Astrocyte of the cerebellum (primary cell): ENCODE measurements at places on chromosomes 12 and 14.

DNA sequence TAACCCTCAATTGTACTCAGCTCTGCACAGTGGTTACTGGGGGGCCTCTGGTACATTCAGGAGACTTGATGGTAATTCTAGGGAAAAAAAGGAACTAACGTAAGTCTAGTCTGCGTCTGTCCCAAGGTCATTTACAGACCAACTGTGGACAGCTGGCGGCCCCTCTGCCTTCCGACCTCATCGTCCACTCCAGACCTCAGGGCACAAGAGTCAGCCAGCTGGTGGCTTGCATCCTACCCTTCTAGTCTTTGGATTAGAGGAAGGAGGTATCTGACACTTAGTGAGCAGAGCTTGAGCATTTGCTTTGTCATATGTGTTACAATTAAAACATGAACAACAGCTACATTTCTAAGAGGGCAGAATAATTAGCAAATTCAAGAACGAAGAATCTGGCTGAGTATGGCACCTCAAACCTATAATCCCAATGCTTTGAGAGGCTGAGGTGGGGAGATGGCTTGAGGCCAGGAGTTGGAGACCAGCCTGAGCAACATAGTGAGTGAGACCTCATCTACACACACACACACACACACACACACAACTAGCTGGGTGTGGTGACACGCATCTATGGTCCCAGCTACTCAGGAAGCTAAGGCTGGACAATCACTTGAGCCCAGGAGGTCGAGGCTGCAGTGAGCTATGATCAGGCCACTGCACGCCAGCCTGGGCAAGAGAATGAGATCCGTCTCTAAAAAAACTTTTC, 36.5 kb downstream of the SSH1 start:
- DNase-seq, result no peak

GRCh38 chr14:75426332-75427125, 1.3 kb upstream of the JDP2 start:
- DNase-seq, result no peak

GRCh38 chr12:101685092-101685491, 12.3 kb upstream of the CHPT1 start:
- no peak for DNase-seq

GRCh38 chr12:22812531-22812930, 187.6 kb downstream of the ETNK1 start:
- no peak for DNase-seq

GRCh38 chr14:105841022-105842009, 314.9 kb downstream of the TMEM121 start:
- no peak for DNase-seq

DNA sequence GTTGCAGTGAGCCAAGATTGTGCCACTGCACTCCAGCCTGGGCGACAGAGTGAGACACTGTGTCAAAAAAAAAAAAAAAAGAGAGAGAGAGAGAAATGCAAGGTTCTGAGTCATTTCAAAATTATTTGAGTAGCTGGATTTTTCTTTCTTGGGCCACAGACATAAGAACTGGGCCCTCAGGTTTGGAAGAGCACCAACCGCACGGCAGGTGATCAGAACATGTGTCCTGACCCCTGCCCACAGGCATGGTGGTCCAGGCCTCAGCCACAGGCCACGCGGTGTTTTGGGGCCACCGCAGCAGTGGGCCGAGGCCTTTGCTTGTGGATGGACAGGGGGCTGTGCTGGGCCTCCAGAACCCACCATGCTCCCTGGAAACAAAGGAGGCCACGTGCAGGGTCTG, 126.7 kb downstream of the CALM1 start:
- DNase-seq, result peak; percentile 70

DNA sequence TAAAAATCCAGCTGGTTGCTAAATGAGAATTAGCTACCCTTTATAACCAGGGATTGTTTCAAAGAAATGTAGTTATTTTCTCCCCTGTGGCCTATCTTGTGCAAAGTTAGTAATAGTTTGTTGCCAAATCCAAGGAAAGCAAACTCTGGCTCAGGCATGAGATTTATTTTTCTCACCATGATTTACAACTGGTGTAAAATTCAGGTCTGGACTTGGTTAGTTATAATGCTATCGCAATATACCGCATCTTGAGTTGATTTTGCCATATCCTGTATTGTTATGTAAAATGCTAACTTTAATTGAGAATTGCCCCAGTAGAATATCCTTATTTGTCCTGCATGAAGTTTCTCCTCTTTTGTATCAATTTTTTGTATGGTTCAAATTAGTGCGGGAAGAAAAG, 135.5 kb downstream of the CRADD start:
- no peak for DNase-seq

- DNase-seq, result no peak
Observed at GRCh38 chr14:30883508-30884294, 9.3 kb downstream of the COCH start.

GRCh38 chr12:86148612-86149011, 107.6 kb downstream of the MGAT4C start:
- DNase-seq, result no peak

- no peak for DNase-seq
Observed at GRCh38 chr14:22797017-22797917, 18.0 kb downstream of the SLC7A7 start.

DNA sequence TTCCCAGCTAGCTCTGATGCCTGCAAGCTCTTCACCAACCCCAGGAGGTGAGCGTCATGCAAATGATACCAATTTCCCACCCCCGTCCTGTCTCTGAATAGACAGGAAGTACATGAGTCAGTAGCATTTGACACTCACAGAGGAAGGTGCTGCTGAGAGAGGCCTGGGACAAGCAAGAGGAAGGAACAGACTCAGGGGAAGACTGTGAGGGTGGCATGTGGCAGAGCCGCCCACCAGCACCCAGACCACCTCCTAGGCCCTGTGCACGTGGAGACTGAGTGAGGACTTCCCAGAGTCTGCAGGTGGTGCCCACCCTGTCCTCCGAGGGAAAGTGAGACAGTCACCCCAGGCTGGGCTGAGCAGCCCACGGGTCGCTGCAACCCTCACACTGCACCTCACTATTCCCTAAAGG, 199.5 kb upstream of the SFSWAP start:
- no peak for DNase-seq

GRCh38 chr14:104641753-104642539, 37.4 kb upstream of the TMEM179 start:
- DNase-seq, result no peak

GRCh38 chr14:34012978-34013720, 62.3 kb upstream of the EGLN3 start:
- DNase-seq, result no peak

DNA sequence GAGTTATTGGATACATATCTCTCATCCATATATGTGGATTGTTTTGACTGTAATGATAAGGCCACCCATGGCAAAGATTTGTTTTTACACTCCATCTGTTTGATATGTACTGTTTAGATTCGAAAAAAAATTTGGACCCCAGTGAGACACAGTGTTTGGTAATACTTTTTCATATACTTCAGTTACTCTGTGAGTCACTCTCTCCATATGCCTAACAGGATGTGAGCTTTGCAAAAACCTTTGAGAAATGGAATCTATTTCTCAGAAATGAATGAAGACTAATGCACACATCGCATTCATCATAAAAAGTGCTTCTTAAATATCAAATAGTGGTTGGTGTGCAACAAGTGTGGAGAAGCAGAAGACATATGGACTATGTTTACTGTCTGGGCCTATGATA, 781.5 kb downstream of the SLC6A15 start:
- DNase-seq, result peak; percentile 0

DNA sequence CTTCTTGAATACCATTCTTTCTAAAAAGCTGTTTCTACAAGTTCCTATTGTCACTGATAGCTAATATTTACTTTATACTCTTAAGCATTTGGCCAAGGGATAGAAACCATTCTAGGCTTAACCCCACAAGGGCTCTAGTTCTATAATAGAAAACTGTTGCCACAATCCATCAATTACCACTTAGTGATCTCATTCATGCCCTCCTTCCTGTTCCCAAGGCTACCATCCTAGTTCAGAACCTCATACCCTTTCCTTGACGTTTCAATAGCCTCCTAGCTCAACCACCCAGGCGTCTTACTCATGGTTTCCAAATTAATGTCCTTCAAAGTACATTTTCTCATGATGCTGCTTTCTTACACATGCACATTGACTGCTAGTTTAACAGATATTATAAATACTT, 493.5 kb downstream of the NAV3 start:
- no peak for DNase-seq
